GOT3 (cell line): ENCODE measurements at places on chromosomes 13 and 19.

GRCh38 chr19:40144947-40145748, 46.1 kb upstream of the MAP3K10 start:
- no peak for DNase-seq

GRCh38 chr19:1315470-1316166, 29.9 kb downstream of the EFNA2 start:
- DNase-seq, result no peak

GRCh38 chr19:5397804-5398692, 57.2 kb upstream of the ZNRF4 start:
- no peak for DNase-seq

GRCh38 chr13:60509601-60510386, 112.8 kb downstream of the TDRD3 start:
- DNase-seq, result no peak

DNA sequence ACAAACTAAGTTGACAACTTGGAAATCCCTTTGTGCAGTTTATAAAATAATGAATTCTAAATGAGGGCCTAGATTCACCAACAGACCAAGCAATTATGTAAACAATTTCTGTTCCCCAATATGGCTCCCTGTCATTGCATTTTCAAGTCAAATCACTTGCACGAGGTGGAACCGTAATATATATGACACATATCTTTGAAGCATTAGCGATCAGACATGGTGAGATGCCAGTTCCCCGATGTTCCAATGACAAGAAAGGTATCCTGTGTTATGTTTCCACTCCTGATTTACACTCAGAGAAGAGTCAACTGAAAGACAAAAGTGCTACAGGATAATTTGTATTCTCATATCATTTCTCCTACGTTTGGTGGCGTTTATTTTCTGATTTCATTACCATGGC, 108.5 kb upstream of the TDRD3 start:
- DNase-seq, result no peak

DNA sequence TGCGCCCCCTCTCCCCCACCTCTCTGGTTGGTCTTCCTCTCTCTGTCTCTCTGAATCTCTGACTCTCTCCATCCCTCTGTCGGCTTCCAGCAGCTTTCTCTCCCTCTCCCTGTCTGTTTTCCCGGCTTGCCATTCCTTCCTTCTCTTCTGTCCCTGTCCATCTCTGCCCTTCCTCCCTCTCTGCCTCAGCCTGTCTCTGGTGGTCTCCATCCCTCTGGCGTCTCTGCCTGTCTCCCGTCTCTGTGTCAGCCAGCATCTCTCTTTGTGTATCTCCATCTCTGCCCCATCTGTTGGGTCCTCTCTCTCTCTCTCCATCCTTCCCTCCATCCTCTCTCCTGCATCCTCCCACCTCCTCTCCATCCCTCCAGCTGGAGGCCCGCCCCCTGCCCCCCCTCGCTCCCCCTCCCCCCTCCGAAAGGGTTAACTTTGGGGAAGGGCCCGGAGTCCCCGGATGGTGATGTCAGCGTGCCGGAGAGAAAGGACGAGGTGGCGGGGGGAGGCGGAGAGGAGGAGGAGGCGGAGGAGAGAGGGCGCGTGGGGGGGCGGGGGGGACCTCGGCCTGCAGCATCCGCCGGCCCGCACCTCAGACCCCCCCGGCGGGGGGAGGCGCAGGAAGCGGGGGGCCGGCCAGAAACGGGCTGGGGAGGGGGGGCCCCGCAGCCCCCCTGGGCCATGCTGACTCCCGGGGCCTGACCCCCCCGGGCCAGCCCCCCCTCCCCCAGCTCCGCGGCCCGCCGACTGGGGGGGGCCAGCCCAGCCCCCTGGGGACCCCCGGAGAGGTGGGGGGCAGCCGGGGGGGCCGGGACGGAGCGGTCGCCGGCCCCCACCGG, at the start of gene BRSK1:
Gene BRSK1, plus strand, starts transcription at position 450 of the 830 bp plus-strand sequence. CDS start 446 bp downstream, outside the sequence.
- DNase-seq, result no peak

DNA sequence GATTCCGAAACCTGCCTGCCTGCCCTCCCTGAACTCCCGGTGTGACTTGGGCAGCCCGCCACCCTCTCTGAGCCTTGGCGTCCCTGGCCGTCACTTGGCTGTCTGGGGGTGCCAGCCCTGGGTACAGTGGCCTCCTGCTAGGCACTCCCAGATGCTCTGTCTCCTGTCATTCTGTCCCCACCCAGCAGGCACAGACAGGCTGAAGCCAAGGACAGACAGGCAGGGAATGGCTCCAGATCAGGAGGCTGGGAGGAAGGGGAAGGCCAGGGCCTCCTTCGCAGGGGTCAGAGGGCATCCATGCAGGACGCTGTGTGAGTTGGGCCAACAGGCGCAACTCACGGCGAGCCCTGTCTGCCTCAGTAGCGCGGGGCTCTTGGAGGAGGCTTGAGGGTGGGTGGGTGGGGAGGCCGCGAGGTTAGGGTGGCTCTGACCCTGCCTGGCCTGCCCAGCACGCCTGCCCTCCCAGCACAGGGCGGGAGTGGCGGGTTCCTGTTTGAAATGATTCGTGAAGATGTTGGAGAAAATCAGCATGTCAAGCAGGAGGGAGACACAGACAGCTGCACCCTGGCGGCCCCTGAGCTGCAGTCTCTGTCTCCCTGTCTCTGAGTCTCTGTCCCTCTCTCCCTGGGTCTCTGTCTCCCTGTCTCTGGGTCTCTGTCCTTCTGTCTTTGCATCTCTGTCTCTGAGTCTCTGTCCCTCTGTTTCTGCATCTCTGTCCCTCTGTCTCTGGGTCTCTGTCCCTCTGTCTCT, 19.7 kb downstream of the KLHL26 start:
- DNase-seq, result no peak

DNA sequence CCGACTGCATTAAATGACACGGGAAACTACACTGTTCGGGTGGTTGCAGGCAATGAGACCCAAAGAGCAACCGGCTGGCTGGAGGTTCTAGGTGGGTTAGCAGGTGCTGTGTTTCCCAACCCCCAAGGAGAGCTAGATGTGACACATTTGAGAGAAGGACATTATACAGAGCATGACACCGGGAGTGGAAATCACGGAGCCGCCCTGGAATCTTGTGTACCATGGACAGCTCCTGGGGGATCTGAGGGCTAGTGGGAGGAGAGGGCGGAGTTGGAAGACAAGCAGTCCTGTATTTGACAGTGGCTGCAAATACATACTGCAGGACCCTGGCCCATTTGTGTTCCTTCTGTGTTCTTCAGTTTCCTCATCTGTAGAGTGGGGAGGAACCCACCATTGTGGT, 2.3 kb downstream of the CEACAM18 start:
- DNase-seq, result no peak

DNA sequence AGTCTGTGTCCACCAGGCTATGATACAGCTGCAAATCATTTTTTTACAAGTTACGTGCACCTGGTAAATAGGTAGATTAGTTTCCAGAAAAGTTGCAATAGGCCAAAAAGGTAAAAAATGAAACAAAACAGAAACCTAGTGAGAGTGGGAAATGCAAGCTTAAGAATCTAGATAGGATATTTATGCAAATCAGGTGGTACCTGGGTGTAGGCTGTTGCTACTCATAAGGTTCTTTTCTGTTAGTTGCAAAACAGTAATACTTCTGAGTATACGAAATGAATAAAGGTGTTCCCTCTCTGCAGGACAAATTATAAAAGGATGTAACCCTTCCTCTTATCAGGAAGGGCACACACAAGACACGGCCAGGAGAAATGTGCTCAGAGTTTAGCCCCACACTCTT, 97.9 kb downstream of the UGGT2 start:
- DNase-seq, result no peak

DNA sequence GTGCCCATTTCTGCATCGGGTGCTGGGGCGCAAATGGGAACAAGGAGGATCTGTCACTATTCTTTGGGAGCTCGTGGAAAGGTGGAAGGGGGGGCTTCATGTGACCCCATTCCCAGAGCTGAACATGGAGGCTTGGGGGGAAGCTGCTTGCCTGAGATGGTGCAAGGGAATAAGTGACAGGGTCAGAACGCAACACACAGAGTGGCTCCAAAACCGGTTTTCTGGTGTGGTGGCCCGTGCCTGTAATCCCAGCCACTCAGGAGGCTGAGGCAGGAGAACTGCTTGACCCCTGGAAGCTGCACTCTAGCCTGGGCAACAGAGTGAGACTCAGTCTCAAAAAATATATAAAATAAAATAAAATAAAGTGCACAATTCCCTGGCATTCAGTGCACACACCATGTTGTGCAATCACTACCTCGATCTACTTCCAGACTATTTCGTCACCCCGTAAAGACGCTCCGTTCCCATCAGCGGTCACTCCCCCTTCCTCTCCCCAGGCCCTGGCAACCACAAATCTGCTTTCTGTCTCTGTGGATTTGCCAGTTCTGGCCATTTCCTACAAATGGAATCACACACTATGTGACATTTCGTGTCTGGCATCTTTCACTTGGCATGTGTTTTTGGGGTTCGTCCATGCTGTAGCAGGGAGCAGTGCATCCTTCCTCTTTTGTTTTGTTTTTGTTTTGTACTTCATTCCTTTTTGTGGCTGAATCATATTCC, 18.2 kb upstream of the COMP start:
- DNase-seq, result no peak

DNA sequence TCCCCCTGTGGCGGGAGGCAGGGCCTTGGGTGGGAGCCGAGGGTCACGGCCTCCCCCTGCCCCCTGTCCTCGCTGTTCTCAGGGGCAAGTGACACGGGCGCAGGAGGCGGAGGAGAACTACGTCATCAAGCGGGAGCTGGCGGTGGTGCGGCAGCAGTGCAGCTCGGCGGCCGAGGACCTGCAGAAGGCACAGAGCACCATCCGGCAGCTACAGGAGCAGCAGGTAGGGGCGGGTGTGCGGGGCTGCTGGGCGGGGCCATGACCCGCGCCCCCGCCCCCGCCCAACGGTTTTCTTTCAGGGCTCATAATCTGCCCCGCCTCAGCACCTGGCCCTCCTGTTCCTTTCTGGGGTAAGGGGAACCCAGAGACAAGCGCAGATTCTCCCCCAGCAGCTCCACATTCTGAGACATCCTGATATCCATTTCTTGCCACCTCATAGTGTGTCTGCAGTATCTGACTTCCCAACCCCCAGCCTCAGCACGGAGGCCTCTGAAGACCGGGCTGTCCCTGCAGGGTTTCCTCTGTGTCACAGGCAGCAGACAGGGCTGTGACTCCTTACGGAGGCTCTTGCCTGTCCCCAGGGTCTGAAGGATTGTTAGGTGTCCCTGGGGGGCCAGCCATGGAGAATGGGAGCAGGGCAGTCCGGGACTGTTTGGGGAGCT, 15.9 kb downstream of the PRR36 start:
- DNase-seq, result no peak

GRCh38 chr19:1786668-1787067, 25.4 kb downstream of the ATP8B3 start:
- DNase-seq, result no peak

DNA sequence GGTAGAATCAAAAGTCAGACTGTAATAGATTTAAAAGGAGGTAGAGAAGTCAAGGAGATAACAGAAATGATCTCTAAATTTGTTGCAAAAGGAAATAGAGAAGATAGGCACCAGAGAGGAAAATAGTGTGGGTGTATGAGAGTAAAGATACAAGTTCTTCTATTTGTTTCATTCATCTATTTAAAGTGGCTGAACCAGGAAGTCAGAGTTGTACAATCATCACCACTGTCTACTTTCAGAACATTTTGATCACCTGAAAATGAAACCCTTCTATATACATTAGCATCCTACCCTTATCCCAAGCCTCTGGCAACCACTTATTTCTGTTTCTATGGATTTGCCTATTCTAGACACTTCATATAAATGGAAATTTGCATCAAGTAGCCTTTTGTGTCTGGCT, 36.7 kb downstream of the INTS6 start:
- no peak for DNase-seq

- DNase-seq, result no peak
Observed at GRCh38 chr19:18906605-18907519, 10.9 kb upstream of the CERS1 start.

GRCh38 chr13:70960841-70961443, 852.7 kb upstream of the KLHL1 start:
- DNase-seq, result no peak

- no peak for DNase-seq
Observed at GRCh38 chr13:90171649-90172048, 1175.8 kb upstream of the MIR17HG start.

- no peak for DNase-seq
Observed at GRCh38 chr13:56189978-56190377, 950.7 kb upstream of the PRR20A start.

- no peak for DNase-seq
Observed at GRCh38 chr19:47650700-47651099, 41.8 kb downstream of the BICRA start.

GRCh38 chr19:58002384-58003173, at the start of gene ZNF606:
TSS of gene ZNF606 (minus strand) at chr19:58002820. CDS start at chr19:58001319, 1,501 bp downstream.
- peak; percentile 71 for DNase-seq

GRCh38 chr19:20182222-20182785, 15.3 kb downstream of the ZNF486 start:
- no peak for DNase-seq

DNA sequence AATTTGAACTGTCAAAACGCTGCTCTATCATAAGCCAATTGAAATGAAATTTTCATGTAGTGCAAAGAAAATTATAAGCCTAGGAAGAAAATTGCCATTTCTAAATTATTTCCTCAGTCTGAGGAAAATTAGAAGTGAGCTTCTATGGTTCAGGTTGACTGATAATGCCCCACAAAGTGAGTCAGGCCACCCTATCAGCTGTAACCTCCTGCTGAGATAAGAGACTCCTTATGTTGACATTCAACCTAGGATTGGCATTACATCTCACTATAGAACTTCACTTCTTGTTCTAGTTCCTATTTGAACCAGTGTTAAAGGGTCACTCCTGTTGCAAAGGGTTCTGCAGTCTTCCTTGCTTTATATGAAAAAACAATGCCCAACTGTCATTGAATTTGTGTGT, 32.6 kb upstream of the RFC3 start:
- no peak for DNase-seq

GRCh38 chr19:4368128-4368820, 24.9 kb downstream of the MPND start:
- no peak for DNase-seq

DNA sequence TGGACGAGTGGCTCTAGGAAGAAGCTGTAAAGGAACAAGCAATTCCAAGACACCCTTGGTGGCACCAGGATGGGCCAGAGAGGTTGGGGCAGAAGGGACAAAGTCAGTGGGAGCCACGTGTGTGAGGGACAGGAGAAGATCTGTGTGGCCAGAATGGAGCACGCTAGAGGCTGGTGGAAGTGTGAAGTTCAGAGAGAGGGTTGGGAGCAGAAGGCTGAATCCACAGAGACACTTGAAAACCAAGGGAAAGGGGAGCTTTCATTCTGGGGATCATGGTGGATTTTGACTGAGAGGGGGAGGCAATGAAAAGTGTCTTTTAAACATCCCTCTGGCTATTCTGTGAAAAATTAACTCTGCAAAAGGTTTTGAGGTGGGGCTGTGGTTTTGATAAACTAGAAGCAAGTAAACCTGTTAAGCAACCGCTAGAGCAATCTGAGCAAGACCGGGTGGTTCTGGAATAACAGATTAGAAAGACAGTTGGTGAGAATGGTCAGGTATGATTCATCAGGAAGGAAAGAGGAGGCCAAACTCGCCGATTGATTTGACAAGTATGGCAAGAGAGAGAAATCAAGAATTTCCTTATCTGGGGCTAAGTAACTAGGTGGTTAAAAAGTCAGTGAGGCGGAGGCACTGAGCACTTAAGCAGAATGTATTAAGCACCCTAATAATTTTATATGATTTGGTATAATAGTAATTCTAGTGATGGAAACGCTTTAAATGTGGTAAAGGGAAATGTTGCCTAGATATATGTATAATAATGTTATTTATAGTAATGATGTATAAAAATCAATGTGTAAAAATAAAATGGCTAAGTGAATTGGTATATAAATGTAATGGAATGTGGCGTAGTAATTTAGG, 140.0 kb downstream of the MYO16 start:
- no peak for DNase-seq

- DNase-seq, result no peak
Observed at GRCh38 chr13:97250560-97250959, 28.4 kb downstream of the MBNL2 start.
